Brain pericyte (primary cell): ENCODE measurements at places on chromosomes 2 and 18.

- DNase-seq: no peak
Observed at GRCh38 chr18:9557250-9557943, 57.0 kb downstream of the PPP4R1 start.

GRCh38 chr2:183519371-183520056 lies 395.3 kb downstream of the NUP35 start:
- DNase-seq: no peak

DNA sequence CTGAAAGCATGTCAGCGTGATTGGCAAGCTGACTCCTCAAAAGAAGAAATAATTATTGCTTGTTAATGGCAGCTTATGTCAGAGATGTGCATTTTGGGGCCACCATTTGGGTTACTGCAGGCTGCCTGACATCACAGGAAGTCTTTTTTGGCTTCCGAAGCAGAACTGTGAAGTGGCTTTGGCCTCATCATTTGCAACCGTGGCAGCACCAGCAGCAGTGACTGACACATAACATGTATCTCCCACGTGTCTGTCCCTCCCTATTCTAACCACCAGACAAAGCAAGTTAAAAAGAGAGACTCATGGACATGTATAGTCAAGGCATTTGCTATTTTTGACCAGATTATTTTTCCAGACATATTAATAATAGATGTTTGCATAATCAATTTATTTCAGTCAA lies 488.7 kb upstream of the ACVR2A start:
- DNase-seq: no peak

DNA sequence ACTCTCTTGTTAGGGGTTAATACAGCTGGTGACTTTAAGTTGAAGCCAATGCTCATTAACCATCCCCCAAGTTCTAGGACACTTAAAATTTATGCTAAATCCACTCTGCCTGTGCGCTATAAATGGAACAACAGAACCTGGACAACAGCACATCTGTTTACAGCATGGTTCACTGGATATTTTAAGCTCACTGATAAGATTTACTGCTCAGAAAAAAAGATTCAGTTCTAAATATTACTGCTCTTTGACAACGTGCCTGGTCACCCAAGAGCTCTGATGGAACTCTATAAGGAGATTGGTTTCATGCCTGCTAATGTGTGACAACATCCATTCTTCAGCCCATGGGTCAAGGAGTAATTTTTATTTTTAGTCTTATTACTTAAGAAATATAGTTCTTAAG lies 27.5 kb downstream of the RNF103 start:
- no peak for DNase-seq

DNA sequence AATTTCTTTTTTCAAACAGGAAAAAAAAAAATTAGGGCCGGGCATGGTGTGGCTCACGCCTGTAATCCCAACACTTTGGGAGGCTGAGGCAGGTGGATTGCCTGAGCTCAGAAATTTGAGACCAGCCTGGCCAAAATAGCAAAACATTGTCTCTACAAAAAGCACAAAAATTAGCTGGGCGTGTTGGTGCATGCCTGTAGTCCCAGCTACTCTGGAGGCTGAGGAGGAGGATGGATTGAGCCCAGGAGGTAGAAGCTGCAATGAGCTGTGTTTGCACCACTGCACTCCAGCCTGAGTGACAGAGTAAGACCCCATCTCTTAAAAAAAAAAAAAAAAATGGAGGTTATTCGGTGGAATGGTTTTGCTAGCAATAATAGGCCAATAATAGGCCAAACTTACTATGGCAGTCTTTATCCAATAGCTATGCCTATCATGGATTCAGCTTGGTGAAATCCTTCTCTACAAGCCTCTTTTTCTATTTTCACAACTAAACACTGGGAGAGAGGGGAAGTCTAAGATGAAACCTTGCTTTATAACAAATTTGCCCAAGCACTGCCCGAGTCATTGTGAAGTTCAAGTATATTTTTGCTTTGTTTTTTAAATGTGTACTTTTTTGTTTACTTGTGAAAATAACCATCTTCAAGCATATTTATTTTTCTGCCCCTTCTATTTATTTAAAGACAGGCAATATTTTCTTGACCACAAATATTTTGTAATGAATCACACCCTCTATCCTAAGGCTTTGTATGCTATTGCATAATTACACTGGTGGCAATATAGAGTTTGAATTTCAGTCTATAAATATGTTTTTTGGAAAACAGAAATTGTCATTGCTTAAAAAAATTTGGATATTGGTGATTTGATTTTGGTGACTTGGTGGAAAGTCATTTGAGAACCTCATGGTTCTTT lies 20.0 kb upstream of the KYNU start:
- DNase-seq: no peak

GRCh38 chr2:220533485-220533884 lies 906.1 kb downstream of the SLC4A3 start:
- no peak for DNase-seq

DNA sequence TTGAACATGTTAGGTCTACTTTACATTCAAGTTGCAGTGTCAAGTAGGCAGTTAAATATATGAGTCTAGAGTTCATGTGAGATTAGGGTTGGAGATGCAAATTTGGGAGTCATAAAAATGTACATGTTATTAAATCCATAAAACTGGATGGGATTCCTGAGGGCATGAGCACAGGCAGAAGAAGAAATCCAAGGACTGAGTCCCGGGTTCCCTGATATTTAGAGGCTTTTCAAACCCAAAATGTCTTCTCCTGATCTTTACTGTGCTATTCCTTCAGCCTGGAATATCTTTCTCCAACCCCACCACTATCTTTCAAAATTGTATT lies 23.3 kb upstream of the EXOC6B start:
- DNase-seq: no peak

DNA sequence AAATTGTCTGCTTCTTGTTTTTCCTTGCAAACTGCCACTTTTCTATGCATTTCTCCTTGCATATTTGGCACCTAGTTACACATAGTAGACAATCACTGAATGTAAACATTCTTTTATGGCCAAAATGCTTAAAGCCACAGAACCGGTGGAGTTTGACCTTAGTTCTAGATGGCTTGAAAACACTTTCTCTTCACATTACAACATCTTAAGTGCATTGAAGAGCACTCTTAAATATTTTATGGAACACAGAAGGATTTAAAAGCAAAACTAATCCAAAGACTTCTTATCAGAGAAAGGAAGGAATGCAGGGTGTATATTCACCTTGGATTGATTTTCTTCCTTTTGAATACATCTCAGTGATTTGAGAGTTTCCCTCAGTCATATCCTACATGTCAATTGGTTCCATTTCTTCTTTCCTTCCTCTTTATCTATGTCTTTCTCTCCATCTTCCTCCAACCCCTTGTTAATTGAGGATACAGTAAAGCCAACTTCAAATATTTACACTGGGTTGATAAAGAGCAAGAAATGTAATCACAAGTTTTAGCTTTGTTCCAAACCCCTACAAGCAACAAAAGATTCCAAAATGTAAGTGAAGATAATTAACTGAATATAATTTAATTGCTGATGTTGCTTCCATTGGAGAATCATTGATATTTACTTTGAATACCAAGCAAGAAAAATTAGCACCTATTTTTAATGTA lies 548.0 kb downstream of the CNTNAP5 start:
- no peak for DNase-seq

DNA sequence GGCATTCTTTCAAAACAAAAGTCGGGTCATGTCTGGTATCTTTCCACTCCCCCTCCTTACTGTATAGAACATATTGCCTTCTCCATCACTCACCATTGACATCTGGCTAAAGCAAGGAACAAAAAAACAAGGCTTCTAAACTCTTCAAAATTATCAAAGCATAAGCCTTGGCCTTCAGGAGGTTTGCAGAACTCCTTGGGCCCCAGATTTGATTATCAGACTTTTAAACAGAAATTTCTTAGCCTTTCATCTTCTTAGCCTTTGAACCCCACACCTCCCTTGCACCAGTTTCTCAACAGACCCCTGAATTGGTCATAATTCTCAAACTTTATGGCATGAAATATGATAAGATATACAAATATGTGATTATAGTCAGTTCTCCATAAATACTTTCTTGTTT lies 59.8 kb upstream of the XDH start:
- DNase-seq: no peak

- no peak for DNase-seq
Observed at GRCh38 chr2:8316356-8316755, 365.5 kb upstream of the ID2 start.

GRCh38 chr2:24317491-24317920 lies 42.8 kb downstream of the ITSN2 start:
- DNase-seq: no peak

- DNase-seq: no peak
Observed at GRCh38 chr2:11499081-11499743, 33.3 kb upstream of the E2F6 start.

- DNase-seq: no peak
Observed at GRCh38 chr2:120673571-120674061, 62.1 kb upstream of the GLI2 start.

DNA sequence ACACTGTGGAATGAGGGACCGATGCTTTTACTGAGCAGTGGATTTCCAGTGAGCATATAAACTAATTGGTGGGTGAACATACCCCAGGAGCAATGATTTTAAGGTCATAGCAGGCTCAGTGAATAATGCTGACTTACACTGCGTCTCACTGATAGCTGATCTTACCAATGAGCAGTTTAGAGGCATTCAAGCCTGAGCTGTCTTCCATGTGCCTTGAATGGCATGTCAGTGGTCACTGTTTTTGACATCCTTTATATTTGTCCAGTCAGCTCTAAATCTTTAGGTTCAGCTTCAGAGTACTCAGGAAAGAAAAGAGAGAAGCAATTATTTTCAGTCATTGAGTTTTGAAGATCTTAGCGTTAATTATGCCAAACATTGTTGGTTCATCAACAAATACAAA lies 88.3 kb downstream of the CAMKMT start:
- no peak for DNase-seq

DNA sequence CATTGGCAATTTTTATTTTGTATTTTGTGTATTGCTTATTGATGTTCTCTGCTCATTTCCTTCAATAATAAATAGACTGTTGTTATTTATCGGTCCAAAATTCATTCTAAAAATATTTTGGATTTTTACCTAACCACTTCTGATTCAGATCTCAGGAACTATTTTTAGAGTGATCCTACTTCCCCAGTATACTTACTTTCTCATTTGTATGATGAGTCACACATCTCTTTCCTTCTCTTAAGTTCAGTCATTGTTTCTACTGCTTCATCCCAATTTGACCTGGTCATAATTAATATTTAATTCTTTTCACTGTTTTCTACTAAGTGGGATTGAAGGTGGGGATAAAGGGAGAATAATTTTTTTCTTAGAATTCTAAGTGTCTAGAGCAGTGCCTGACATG lies 75.1 kb downstream of the AGPS start:
- no peak for DNase-seq

DNA sequence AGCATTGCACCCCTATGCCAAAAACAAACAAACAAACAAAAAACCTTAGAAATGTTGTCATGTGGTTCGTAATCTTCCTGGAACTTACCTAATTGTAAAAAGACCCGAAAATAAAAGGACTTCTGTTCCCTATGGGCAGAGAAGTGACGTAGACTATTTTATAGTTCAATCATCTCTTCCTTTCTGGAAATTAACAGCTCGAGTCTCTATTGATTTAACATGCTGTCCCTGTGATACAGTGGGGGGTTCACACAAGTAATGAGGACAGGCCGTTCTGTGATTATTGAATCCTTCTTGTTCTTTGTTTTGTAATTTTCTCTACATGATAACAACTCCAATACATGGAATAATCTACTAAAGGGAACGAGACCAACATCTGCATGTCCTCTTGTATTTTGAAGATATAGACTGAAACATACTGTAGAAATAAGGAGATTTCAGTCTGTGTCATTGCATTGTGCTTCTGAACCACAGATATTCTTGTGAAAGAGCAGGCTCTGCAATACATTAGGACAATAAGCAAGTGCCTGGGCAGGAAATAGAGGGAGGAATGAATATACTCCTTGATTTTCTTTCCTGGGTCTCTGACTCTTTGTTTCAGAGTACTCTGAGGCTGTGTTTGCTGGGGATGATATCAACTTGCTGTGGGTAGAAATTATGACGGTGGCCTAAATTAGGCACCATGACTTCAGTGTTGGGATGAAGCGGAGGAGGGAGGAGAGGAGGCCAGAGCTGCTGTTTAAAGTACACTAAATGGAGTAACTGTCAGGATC lies 65.7 kb upstream of the PPM1B start:
- no peak for DNase-seq

DNA sequence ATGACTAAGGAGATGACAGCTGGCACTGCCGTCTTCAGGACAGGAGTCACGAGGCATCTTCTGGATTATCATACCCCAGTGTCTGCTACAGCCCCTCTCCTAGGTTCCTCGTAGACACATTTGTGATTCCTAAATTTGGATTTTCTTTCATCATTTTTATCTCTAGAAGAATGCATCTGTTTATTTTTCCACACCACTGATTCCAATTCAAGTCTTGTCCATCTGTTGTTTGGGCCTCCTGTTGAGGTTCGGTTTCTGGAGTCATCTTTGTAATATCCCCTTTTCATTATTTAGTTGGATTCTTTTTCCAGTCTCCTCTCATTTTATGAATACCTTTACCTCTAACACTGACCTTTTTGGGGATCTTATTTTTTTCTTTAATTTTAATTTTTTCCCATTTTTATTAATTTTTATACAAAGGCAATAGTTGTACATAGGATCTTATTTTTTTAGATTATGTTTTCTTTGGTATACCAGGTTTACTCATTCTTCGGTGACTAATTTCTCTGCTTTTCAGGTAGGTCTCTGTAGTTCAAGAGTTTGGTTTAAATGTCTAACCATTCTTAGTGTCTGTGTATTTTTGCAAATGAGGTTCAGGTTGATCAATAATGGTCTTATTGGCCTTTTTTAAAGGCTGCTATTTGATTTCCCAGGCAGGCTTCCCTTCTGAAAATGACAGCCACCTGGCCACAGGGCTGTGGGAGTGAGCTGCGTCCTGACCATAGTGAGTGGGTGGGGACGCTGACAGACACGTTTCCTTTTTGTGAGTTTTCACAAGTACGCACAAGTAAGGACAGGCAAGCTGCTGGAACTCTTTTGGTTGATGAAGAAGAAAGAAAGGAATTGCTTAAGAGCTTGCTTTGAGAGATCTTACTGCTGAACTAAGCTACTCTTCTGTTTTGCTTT lies 34.5 kb downstream of the FARP2 start:
- no peak for DNase-seq

DNA sequence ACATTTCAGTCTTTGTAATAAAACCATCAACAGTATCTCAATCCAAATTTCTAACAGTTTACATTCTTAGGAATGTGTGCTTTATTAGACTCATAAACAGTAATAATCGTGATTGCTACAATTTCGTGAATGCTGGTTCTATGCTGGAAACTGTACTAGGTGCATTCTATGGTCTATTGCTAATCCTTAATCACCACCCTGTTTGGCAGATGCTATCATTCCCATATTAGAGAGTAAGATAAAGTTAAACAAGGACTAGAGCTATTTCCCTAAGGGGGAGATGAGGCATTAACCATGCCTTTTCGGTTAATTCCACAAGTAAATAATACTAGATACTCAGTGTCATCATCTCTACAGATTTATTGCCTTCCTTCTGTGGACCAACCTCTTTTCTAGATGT lies 244.0 kb downstream of the PAX3 start:
- no peak for DNase-seq

- no peak for DNase-seq
Observed at GRCh38 chr2:2826621-2827020, 495.5 kb upstream of the MYT1L start.
